Stimulated activated CD4-positive, alpha-beta T cell treated with anti-CD3 and anti-CD28 coated beads, Interleukin-4, amount 100 ng/mL, for 4 hours (primary cell): ENCODE measurements at places on chromosomes 13 and 19.
A peak's percentile ranks its signal among the peaks of the same experiment; 100 is the strongest.

DNA sequence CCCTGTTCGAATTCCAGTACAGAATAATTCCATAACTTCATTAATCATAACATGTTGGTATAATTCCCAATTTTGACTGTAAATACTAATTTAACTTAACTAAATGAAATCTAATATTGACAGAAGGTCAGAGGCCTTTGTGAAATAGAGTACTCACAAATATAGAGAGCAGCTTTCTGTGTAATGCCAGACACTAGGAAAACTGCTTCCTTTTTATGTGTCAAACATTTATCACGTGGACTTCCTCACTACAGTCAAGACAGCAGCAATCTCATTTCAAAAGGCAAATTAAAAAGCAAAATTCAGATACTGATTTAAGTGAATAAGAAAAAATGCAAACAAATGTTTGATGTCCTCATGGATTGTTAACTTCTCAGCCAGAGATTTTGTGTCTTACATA lies 13.1 kb downstream of the ITM2B start:
- no peak for DNase-seq

GRCh38 chr13:33743438-33744368 lies 74.2 kb upstream of the RFC3 start:
- DNase-seq = no peak

DNA sequence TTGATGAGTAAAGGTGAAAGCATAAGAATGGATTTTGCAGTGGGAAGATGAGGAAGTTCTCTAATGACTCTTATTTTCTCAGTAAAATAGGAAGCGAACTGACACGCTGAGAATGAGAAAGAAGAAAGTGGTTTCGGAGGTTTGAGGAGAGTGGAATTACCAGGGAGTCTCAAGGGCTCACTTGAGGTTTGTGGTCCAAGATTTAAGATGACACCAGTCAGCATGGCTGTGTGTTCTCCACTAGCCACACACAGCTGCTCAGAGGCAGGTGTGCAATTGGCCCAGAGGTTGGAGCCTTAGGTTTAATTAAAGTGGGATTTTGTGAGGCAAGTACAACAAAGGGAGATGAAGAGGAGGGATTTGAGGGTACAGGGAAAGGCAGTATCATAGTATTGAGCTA lies 99.6 kb upstream of the NBEA start:
- no peak for DNase-seq

DNA sequence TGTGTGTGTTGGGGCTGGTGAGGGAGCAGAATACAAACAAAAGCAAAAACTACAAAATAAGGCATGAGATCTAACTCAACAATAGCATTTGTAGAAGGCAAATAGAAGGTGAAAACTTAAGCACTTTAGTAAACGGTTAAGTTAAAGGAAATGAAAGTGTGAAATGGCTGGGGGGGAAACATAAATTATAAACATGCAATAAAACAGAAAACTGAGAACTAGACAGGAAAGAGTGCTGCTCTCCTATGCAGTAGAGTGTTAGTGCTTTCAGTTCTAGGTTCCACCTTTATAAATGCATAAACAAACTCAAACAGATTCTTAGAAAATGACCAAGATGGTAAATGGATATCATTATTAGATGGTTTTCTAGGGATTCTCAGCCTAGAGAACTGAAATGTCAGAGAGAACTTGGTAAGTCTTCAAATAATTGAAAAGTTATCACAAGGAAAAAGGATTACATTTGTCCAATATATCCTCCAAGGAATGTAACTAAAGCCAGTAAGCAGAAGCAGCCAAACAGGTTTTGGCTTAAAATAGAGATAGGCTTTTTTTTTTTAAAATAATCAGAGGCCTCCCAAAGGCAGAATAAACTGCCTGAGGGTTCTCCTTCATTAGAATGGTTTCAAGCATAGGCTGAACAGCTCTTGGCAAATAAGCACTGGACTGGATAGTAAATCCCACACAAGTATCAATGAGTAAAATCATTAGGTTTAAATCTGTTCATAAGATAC lies 23.3 kb downstream of the RBM26 start:
- DNase-seq = no peak

DNA sequence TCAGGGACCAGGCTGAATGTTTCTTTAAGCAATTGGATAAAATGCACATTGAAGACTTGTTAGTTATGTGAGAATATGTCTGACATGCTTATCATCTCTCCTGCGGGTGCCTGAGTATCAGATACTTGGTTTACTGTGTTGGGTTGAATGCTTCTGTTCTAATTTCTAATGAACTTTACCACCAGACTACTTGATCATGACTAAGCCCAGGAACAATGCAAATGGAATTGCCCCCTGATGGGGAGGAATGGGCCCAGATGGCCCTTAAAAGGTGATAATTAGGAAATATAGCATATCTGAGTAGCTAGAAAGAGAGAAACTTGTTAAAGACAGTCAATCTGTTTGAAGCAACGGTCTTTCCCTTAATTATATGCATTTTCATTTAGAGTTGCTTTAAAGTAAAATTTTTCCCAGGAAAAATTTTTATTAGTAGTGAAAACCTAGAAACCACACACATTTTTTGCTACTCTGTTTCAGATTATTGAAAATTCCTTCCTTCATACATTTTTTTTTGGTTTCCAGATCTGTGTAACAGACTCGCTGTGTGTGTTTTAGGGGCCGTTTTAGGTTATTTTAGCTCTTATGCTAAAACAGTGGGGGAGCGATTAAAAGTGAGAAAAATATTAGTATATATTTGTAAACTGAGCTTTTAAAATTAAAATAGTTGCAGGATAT lies 186.6 kb downstream of the TM9SF2 start:
- DNase-seq = no peak

DNA sequence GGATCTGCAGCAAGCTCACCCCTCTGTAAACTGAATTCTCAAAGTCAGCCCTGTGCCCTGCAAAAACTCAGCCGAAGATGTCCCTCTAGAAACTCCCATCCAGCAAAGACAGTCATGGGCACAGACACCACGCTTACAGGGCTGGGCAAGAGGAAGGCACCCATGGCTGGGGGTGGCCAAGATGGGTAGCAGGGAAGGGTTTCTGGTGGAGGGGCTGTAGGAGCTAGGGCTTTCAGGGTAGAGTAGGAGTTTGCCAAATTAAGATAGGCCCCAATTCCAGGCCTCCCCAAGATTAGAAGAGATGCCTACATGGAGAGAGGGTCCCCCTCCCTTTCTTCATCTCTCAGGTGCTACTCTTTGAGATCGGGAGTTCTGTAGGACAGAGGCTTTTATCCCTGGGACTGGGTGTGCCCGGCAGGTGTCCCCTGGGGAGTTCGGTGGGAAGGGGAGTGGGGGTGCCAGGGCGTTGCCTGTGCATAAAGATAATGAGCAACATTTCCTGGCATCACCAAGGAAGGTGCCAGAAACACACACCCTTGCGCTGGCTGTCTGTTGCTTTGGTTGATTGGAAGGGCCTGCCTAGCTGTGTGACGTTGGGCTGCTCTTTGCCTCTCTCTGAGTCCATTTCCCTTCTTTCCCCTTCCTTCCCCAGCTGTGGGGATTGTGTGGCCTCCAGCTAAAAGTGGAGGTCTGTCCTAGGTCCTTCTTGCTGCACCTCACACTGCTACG lies 9.4 kb downstream of the NRTN start:
- DNase-seq = no peak

- DNase-seq = no peak
Observed at GRCh38 chr19:51292971-51293370, 18.5 kb upstream of the IGLON5 start.

DNA sequence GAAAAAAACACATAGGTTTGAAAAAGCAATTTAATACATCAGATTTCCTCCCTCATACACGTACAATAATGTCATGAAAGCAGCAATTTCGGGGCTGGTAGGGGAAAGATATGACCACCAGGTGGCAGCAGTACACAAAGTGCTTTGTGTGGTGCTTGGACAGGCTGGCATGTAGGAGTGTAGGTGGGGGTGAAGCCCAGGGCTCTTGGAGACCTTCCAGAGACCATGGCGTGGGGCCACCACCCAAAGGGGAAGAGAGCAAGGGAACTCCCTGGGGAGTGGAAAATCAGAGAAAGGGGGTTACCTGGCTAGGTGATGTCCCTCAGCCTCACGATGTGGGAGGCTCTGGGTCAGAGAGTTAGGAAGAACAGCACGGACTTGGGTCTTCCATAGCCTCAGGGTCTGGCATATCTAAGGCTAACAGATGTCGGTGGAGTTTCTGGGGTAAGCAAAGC lies 11.8 kb upstream of the CCNA1 start:
- DNase-seq = peak; percentile 52

GRCh38 chr19:12668932-12669269 lies 2.3 kb downstream of the WDR83 start:
- peak; percentile 56 for DNase-seq

- peak; percentile 40 for DNase-seq
Observed at GRCh38 chr19:18292810-18293641, 11.6 kb upstream of the JUND start.
